G401 (cell line): ENCODE measurements at places on chromosomes 6 and 20. TPM values are rescaled to one million over a fixed set of nuclear protein-coding genes. Genes with fewer than 3 reads are reported as not detected.

- no peak for DNase-seq
These were observed 314.1 kb upstream of the SLC35B3 start for GRCh38 chr6:8749465-8749864.

DNA sequence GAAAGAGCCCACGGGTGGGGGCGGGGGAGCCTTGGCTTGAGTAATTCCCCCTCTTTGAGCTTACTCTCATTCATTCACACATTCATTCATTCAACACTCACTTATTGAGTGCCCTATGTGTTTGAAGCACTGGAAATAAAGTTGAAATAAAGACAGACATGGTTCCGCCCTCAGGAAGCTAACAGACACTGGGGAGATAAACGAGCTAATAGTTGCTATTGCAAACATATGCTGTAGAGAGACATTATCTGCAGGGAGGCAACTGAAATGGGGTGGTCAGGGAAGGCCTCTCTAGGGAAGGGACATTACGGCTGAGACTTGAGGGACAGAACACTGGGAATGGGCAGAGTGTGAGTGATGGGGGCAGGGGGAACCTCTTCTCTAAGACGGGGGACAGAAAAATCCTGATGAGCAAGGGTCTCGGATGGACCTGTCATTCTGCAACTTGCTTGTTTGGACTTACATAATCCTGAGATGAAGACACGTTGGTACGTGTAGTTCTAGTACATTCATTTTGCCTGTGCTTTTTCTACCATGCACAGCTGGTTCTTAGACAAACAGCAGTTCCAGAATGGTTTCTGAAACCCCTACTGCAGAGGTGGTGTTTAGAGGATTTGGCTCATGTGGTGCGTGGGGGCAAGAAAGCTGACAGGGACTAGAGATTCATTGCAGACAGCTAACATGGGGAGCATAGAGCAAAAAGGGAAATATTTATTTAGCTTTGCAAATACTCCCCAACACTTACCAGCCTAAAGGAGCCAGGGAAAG, 71.1 kb upstream of the BLCAP start:
- no peak for DNase-seq

DNA sequence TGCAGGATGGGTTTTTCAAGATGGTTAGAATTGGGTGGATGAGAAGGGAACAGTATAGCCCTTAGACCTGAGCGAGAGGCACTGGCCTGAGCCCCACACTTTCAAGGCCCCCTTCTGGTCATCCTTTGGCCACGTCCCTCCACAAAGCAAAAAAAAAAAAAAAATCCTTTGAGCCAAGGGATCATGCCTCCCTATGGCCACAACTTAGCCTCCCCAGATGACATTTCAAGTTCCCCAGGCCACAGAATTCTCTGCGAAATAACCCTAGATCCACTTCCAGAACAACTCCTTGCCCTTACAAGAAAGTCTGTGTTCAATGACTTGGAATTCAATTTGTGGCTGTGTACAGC, 30.4 kb downstream of the ELOVL2 start:
- no peak for DNase-seq

DNA sequence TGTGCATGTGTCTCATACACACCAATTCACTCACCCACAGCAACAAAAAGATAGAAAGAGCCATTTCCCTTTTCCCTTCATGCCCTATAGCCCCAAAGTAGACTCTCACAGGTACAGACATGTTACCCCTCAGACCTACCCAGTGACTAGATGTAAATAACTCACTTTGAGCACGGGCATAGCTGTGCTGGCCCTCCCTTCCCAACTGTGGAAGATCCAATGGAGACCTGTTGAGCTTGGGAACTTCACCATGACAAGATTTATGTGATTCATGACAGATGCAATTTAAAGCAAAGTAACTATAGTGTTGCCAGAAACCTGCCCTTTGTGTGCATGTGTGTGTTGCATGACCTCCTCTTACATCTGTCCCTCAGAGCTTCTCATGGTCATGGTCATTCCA, 175.4 kb downstream of the UBE3D start:
- DNase-seq: no peak

E2F1 gene
- 44.1 and 44.2 TPM in 2 replicates for total RNA-seq

SLC2A10 gene
- total RNA-seq: 2.4 and 3.4 TPM in 2 replicates

SH3BGRL2 gene
- 26.0 and 40.8 TPM in 2 replicates for total RNA-seq

SGK2 gene
- total RNA-seq: 0.27 TPM in 1 of 2 replicates, not detected in the other

GRCh38 chr6:56804996-56805395, 149.9 kb upstream of the BEND6 start:
- DNase-seq: no peak

PNPLA1 gene
- not detected in 2 replicates for total RNA-seq

DNA sequence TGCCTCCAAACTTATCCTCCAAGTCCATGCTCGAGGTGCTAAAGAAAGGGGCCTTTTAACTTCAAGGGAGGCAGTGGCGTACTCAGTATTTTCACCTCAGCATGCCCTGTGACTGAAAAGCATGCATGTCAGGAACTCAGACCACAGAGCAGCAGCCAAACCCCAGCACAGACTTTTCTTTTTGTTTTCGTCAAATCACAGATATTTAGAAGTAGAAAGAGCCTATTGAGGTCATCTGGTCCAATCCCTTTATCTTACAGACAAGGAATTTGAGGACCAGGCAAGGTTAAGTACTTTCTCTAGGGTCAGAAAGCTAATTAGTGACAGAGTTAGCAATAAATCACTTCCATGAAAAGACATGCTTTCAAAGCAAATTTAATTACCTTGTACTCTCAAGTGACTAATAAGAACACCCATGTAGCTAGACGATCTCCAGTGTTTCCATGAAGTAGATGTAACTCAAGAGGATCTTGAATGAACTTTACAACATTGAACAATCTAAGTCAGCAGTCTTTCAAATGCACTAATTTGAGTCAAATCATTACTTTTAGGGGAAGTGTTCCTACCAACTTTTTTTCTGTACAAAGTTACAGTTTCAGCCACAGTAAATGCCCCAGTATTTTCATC, 35.9 kb downstream of the MOXD1 start:
- DNase-seq: no peak

SLC44A4 gene
- total RNA-seq: 0.18 and 0.41 TPM in 2 replicates

DNA sequence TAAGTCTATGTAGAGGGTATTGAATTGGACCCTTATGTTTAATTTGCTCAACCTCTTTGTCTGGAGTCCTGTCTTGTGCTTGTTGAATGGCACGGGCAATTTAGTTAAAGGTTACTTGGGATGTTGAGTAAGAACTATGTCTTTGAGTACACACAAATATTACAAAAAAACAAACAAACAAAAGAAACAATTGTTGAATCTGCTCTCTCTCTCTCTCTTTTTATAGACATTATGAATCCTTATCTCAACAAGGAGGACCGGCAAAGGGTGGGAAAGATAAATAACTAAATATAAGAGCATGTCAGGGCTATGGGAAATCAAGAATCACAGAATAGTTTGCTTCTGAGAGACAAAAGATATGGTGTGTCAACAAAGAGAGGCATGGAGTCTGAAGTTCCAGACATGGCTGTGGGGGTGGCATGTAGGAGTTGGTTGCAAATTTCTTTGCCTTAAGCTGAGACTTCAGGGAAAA, 608.6 kb downstream of the UTRN start:
- DNase-seq: no peak

HLA-G gene
- not detected in 2 replicates for total RNA-seq

GRCh38 chr6:34190504-34191122, 44.7 kb upstream of the GRM4 start:
- peak; percentile 38 for DNase-seq

DNA sequence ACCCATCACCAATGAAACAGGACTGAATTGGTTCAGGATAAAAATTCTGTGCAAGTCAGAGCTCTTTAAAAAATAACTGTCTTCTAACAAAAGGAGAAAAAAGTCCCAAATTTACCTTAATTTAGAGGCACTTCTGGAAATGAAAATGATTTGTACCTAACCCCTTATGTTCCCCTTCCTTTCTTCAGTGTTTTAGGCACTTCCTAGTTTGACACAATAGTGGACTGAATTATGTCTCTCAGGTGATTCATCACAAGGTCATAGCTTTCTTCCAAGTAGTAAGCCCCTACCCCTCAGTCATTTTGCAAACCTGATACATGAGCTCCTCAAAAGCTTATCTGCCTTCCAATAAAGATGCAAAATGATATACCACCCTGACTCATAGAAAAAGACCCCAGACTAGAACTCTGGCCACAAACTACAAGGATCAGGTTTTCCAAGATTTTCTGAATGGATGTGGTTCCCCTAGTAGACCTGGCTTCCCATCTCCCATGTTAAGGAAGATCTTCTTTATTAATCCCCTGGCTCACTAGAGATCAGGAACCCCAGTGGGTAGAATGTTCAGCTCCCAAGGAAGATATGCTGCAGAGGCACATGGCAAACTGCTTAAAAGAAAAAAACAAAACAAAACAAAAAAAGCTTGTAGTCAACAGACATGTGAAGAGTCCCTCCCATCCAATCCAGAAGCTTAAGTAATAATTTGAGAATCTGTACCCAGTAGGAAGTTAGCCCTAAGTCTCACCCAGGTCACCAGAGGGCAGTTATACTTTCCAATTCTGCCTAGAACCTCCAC, 3.6 kb downstream of the PPP1R10 start:
- DNase-seq: no peak

GRCh38 chr6:119459207-119459974, 109.8 kb upstream of the MAN1A1 start:
- no peak for DNase-seq

GABRR2 gene
- not detected in 2 replicates for total RNA-seq

TCEA2 gene
- total RNA-seq: 29.2 and 44.0 TPM in 2 replicates

DNA sequence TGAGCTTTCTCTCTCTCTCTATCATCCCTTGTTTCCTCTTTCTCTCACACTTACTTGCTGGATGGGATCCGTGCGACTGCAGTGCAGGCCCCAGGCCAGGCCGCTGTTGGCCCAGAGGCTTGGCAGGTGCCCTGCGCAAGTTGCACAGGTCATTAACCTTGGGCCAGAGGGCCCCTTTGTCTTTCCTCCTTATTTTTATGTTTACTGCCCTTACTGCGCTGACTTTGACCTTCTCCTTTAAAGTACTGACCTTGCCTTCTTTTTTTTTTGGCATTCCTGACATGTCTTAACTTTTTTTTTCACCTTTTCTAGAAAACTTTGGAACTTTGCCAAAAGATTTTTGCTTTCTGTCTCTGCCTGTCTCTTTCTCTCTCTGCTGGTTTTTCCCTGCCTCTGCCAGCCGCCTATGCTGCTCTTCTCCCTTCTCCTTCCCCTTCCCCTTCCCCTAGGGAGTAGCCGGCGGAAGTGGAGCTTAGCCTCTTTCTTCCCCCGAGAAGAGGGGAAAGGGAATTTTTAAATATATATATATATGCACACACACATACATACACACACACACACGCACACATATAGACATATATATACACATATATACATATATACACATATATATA, 59.6 kb upstream of the CDH4 start:
- no peak for DNase-seq

TULP1 gene
- not detected in 2 replicates for total RNA-seq

SLC22A3 gene
- total RNA-seq: not detected in 2 replicates

DNA sequence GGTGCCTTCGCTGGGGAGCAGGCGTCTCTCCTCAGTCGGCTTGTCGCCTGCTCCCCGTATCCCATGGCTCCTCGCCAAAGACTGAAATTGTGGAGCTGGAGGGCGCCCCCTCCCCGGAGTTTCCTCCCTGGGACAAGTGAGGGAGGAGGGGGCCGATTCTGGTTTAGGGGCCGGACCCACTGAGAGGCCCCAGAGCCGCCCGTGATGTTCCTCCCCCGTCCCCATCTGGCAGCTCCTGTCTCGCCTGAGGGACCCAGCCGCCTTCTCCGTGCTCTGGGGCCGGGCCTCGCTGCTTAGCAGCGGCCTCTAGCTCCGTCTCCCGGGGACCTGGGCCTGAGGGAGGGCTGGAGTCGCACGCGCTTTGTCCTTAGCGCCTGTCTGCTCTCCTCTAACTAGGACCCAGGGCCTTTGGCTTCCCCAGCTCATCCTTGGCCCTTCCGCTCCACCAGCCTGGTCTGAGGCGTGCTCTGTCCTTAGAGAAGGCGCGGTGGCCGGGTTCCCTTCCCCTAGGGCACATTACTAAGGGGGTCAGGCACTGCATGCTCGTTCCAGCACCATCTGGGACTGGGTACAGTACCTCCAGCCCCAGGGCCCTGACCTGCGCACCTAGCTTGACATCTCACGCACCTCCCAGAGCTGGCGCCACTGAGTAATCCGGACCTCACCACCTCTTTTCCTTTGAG, 29.7 kb downstream of the SLC12A5 start:
- DNase-seq: no peak

- no peak for DNase-seq
These were observed 131.4 kb upstream of the EPHA7 start for GRCh38 chr6:93550551-93551276.

DNA sequence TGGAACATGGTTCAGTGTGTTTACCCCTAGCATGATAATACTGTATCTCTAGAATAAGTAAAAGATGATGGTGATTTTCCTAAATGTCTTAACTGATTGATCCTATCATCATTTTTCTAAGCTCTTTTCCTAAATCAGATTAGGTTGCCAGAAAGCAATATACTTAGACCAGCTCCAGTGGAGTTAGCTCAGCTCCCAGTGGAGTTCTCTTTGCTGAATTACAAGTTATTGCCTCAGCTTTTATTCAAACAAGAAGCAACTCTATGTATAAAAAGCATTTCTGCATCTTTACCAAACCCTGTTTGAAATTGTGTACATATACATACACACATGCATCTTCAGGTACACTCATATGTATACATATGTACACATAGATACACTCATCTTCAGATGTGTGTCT, 44.9 kb downstream of the SNX9 start:
- DNase-seq: no peak

- no peak for DNase-seq
These were observed 262.0 kb upstream of the RIN2 start for GRCh38 chr20:19495905-19496703.

DNA sequence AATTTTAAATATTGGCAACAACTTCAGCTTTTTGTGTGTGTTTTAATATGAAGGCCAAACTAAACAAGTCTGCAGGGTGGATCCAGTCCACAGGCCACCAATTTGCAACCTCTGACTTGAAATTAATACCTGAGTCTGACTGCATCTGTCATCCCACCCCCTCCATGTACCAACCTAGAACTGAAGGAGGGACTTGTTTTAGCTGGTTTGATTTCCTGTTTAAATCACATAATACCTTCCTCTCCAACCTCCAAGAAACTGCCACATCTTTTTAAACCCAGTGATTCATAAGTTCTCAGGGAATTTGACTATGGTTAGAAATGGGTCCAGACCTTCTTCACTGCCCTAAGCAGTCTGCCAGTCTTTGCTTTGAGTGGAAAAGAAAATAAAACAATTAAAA, 21.6 kb downstream of the RNF8 start:
- no peak for DNase-seq

PRL gene
- total RNA-seq: not detected in 2 replicates

GRCh38 chr20:9035126-9035525, 33.8 kb upstream of the PLCB4 start:
- no peak for DNase-seq

- no peak for DNase-seq
These were observed 32.1 kb upstream of the TGM2 start for GRCh38 chr20:38197217-38197616.

LAMA5 gene
- total RNA-seq: 21.6 and 28.3 TPM in 2 replicates
